ENCODE measurements at places on chromosomes 7 and 10. TPM values are rescaled to one million over a fixed set of nuclear protein-coding genes. Genes with fewer than 3 reads are reported as not detected.

TMEM196 gene
- not detected for total RNA-seq

SPDYE2B gene
- not detected for total RNA-seq

CACNA2D1 gene
- total RNA-seq, result 8.3 TPM

EFCAB10 gene
- 3.6 TPM for total RNA-seq

KAZALD1 gene
- total RNA-seq, result 2.8 TPM

SMNDC1 gene
- 57.2 TPM for total RNA-seq

LRRN3 gene
- 0.17 TPM for total RNA-seq

IDI2 gene
- total RNA-seq, result not detected

HSPA12A gene
- total RNA-seq, result 14.6 TPM

CAV2 gene
- total RNA-seq, result 157 TPM

CDNF gene
- 2.4 TPM for total RNA-seq

PNLIPRP2 gene
- 0.09 TPM for total RNA-seq

TUBAL3 gene
- 0.49 TPM for total RNA-seq

KIF11 gene
- total RNA-seq, result 36.9 TPM

UCMA gene
- total RNA-seq, result not detected

MYH16 gene
- 0.87 TPM for total RNA-seq

NEUROG3 gene
- total RNA-seq, result not detected

EGR2 gene
- total RNA-seq, result 0.28 TPM

NPSR1 gene
- not detected for total RNA-seq

AMPH gene
- total RNA-seq, result 0.12 TPM

VWA2 gene
- not detected for total RNA-seq

TMEM270 gene
- not detected for total RNA-seq

TMEM225B gene
- 1.0 TPM for total RNA-seq

MSMB gene
- not detected for total RNA-seq

AGBL3 gene
- total RNA-seq, result 1.1 TPM

MMP21 gene
- not detected for total RNA-seq

SNX10 gene
- 4.3 TPM for total RNA-seq

CCL24 gene
- total RNA-seq, result not detected

GPR141 gene
- total RNA-seq, result not detected

COL28A1 gene
- total RNA-seq, result 0.33 TPM

CDC14C gene
- total RNA-seq, result not detected

CYP2E1 gene
- total RNA-seq, result not detected

SFMBT2 gene
- total RNA-seq, result 12.2 TPM

HOXA4 gene
- total RNA-seq, result 2.7 TPM

EBF3 gene
- 0.19 TPM for total RNA-seq

NRP1 gene
- 91.9 TPM for total RNA-seq

NUTM2A gene
- total RNA-seq, result not detected

PLEKHS1 gene
- not detected for total RNA-seq

UTF1 gene
- 0.16 TPM for total RNA-seq

EPO gene
- not detected for total RNA-seq

DLX6 gene
- not detected for total RNA-seq

CHST15 gene
- total RNA-seq, result 9.1 TPM

AVL9 gene
- total RNA-seq, result 31.5 TPM

ADCYAP1R1 gene
- total RNA-seq, result 0.05 TPM

CREM gene
- total RNA-seq, result 43.1 TPM

STEAP4 gene
- total RNA-seq, result not detected

NCF1 gene
- total RNA-seq, result 0.12 TPM

PRKG1 gene
- not detected for total RNA-seq

SUN3 gene
- total RNA-seq, result not detected

TNS3 gene
- total RNA-seq, result 87.3 TPM

DKK1 gene
- 341 TPM for total RNA-seq

C10orf62 gene
- 0.12 TPM for total RNA-seq

ECHDC3 gene
- 10.1 TPM for total RNA-seq

PLXDC2 gene
- 0.04 TPM for total RNA-seq

All from A549 treated with CpdA at 1 μM for 4 hours (cell line).